Caki2 (cell line): ENCODE measurements at places on chromosomes 7 and 10. TPM values are rescaled to one million over a fixed set of nuclear protein-coding genes. Genes with fewer than 3 reads are reported as not detected.
A peak's percentile ranks its signal among the peaks of the same experiment; 100 is the strongest.

DNA sequence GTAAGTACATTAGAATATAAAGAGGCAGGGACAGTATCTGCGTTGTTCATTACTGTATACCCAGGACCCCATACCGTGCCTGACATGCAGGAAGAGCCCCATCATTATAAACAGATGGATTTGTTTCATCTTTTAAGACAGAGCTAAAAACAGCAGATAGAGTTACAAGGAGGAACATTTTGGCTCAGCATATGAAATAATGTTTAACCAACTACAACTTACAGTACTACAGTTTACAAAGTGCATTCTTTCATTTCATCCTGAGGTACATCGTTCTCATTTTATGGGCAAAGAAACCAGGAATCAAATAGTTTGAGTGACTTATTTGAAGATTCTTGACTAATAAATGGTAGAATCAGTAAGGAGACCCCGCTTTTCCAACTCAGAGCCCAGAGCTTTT, 38.1 kb upstream of the AGBL3 start:
- DNase-seq = no peak

SLC16A12 gene
- 0.51 and 2.6 TPM in 2 replicates for total RNA-seq

DNA sequence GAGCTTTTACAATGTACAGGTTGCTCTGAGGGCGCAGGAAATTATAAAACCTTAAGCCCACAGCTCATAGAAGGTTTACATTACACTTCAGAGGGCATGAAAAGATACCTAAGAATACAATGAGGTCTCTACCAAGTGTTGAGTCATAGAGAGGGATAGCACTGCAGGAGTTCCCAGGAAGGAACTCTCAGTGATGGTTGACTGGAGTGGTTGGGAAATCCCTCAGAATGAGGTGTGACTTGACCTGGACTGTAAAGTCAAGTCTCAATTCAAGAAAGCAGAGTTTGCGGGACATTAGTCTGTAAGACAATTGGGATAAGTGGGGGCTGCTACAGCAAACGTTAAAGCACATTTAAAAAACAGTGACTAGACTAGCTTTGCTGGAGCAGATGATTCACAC, 21.9 kb downstream of the TNKS2 start:
- DNase-seq = peak; percentile 30

GRCh38 chr7:149423449-149424110, 37.3 kb downstream of the ZNF777 start:
- no peak for DNase-seq
